ENCODE measurements at places on chromosomes 12 and 14.

DNA sequence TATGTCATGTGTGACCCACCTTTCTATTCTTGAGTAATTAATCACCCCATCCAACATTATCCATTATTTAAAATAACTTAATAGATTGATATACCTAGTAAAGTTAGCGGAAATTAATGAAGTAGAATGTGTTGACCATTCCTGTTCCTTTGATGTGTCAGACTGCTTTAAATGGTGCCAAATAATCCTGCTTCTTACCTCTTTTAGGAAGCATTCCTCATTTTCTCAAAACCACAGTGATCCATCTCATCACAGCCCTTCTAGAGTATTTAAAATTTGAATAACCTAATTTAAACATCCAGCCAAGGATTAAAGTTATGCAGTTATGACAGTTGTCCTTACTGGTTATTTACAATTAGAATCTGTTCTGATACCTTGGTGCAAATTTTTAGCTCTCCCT, 6.9 kb downstream of the MGAT4C start:
- DNase-seq = no peak

- DNase-seq = no peak
Observed at GRCh38 chr14:59305836-59306555, 117.5 kb downstream of the DAAM1 start.

- peak; percentile 85 for DNase-seq
Observed at GRCh38 chr12:27970401-27971120, 2.0 kb downstream of the PTHLH start.

DNA sequence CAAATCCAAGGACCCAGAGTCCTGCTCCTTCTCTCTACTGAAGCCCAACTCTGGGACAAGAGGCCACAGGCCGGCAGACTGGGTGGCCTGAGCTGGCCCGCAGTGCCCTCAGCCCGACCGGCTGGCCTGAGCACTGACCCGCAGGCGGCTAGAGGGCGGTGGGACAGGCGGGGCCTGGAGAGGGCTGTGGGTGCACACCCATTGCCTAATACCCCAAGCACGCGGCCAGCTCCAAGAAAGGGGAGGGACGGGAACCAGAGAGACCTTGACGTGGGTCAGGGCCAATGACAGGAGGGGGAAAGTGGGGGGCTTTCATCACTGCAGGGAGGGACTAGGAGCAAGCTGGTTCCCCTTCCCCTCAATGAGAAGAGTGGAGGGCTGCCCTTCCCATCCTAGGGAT, 2.0 kb upstream of the WNT10B start:
- no peak for DNase-seq

DNA sequence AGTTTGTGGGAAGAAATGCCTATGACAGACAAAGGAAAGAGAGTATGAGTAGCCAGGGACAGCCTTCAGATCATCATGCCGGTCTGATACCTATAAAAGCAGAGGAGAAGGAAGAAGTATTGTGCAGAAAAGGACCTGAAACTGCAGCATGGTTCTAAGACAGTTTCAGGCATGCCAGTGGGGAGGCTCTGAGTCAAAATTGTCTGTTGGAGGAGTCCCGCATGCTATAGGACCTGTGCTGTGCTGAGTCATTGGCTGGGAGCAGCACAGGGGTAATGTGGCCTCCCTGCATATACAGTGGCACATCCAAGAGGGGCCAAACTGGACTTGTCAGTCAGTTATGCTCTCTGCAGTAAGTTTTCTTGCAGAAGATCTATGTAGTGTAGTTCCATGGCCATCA, 40.7 kb downstream of the NEUROD4 start:
- DNase-seq = peak; percentile 9

DNA sequence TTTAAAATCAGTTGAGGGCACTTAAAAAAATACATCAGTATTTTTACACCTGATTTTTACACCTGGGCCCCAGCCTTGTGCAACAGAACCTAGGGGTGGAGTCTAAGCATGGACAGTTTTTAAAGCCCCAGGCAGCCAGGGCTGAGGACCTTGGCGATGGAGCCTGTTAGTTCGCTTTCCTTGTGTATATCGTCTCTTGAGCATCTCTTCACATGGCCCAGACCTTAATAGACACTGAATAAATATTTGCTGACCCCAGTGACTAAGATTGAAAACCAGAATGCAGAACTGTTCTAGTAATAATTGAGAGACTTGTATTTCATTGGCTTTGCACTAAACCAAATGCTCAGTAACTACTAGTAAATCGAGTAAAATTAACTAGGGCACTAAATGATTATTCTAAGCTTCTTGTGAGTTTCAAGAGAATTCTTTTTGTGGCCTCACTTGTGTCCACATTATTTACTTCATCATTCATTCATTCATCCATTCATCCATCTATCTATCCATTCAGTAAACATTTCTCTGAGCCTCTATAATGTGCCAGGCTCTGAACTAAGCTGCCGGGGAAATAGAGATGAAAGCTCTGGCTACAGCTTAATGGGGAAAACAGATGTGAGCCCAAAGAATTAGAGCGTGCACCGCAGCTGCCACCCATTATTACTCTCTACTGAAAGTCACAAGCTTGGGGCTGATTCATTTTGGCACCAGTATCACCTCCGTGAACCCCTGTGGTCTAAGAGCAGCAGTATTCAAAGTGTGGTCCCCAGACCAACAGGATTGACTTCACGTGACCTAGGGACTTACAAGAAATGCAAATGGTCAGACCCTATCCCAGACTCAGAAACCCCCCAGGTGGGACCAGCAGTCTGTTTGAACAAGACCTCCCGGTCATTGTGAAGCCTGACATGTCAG, 30.7 kb upstream of the BCL7A start:
- DNase-seq = peak; percentile 46

GRCh38 chr14:75626863-75627262, 33.8 kb downstream of the ERG28 start:
- no peak for DNase-seq

DNA sequence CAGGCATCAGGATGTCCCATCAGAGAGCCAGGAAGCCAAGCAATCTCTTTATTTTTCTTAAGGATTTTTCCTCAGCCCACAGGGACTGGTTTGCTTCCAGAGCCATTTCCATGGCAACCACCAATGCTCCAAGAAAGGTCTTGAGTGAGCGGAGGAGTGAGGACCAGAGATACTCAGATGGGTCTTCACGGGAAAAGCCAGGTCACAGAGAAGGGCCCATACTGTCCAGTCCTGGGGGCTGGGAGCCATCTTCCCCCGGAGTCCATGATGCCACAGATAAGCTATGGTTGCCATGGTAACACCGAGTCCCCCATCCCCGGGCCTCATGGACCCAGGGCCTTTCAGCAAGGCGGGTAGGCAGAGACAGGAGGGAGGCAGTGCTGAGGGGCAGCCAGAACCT, 28.6 kb downstream of the CMKLR1 start:
- no peak for DNase-seq

- peak; percentile 89 for DNase-seq
Observed at GRCh38 chr12:121799156-121799841, 4.5 kb upstream of the SETD1B start.

DNA sequence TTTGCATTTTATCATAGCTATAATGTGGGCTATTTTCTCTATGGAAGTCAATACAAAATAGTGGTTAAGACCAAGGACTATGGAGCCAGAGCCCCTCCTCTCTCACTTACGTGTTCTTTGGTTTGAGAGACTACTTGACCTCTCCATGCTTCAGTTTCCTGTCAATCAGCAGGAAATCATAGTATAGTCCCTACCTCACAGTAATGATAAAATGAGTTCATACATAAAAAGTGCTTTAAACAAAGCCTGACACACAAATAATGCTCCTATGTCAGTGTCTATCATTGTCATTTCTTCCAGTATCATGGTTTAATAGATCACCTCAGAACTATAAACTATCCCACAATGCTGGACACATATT, 90.4 kb downstream of the MED13L start:
- DNase-seq = no peak

DNA sequence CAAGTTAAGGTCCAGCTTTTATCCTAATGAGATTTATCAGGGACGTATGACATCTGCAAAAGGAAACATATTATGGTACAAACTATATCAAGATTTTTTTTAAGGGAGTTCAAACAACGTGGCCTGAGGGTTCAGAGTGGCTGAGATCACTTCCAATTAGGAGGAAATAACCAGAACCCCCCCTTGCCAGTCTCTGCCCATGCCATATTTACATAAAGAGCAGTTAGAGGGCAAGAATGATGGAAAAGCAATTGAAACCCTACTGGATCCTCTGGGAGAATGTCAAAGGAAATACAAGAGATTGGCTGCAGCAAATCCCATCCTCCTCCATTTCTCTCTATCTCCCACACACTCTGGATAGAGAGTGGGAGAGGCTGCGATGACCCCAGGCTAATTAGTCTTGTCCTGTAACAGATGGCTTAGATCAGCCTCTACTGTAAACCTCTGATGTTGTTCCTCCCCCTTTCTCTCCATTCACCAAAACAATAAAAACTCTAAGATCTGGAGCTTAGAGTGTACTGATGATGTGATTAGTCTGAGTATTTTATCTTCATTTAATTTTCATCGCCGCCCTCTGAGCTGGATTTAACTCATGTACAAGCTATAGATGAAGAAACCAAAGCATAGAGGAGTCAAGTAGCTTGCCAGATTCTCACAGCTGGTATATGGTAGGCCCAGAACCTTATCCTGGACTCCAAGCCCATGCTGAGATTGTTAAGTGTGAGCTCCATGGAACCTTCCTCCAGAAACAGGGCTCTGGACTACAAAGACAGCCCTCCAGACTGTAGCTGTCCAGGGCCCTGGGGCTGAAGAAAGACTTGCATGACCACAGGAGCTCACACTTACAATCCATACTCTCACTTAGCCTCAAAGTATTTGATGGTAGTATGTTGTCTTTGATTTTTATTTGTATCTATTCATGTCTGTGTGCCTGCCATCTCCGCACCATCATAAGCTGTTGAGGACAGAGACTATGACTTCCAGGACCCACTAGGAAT, 54.1 kb upstream of the GNG2 start:
- no peak for DNase-seq

GRCh38 chr14:45678163-45678562, 425.2 kb upstream of the MIS18BP1 start:
- DNase-seq = no peak

- no peak for DNase-seq
Observed at GRCh38 chr12:130185455-130186391, 23.5 kb downstream of the FZD10 start.

DNA sequence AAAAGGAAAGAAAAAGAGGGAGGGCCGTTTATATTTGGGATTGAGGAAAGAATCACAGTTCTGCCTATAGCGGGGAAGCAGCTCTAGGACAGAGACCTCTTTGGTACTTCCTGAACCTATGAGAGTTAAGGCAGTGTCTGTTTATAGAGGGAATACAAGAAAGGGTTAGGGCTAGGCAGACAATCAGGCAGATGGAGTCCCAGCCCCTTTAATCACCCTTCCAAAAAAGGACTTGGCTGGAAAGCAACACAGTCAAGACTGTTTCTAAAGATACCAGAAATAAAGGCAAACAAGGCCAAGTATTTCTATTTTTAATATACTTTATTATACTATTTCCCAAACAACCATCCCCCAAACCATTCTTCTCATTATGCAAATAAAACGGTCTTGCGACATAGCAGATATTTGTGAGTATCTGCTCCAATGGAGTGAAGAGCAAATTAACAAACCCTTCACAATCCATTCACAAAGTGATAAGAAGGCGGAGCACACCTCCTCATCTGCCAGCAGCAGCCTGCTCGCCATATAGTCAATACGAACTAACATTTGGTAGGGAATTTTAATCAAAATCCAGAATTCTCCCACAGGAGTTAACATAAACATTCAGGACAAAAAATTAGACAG, 697 bp upstream of the GRIP1 start:
- DNase-seq = no peak

DNA sequence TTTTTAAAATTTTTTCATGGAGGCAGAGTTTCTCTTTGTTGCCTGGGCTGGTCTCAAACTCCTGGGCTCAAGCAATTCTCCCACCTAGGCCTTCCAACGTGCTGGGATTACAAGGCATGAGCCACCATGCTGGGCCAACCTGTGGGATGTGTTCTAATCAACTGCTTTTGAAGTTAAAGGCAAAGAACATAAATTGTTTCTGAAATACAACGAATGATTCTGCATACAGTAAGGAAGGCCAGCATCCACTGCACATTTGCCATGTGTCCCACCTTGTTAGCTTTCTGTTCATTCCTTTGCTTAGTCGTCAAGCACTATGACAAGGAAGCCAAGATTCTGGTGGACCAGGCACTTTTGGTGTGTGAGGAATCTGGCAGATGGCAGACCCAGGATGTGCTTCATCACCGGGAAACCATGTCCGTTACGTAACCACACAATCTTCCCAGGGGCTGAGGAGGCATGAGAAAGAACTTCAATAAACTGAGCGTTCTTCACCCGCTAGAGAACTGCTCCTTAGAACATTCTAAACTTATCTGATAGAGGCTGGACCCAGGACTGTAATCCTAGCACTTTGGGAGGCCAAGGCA, 24.5 kb downstream of the MOK start:
- DNase-seq = no peak

DNA sequence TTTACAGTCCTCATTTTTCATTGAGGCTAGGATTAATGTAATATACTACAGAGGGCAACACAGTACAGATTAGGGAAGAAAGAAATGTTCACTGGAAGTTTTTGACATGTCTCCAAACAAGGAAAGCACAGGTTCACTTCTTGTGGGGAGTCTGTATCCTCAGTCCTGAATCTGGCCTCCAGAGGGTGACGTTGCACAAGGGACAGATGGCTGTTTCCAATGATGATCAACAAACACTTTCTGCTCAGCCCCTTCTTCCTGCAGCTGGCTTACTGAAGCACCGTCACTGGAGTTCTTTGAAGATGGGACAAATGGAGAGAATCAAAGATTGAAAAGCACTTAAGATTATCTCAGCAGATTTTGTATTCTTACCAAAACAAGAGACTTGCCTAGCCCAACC, 123.3 kb upstream of the OR4E1 start:
- peak; percentile 35 for DNase-seq

DNA sequence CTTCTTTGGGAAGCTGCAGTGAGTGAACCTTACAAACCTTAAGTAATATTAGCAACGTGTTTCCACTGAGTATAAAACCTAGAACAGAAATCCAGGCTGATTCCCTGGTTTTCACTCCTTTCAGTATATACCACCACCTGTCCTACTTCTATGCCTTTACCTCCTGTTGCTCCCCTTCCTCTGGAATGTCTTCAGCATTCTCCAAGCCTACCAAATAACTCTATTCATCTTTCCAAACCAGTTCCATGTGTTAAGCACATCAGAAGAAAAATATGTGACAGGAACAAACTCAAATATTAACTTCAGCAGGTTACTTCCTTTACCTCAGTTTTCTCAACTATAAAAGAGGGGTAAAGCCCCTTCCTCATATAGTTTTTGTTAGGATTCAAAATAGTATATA, 39.8 kb downstream of the LIMA1 start:
- DNase-seq = no peak

GRCh38 chr12:5689773-5690172, 255.3 kb downstream of the ANO2 start:
- peak; percentile 69 for DNase-seq

DNA sequence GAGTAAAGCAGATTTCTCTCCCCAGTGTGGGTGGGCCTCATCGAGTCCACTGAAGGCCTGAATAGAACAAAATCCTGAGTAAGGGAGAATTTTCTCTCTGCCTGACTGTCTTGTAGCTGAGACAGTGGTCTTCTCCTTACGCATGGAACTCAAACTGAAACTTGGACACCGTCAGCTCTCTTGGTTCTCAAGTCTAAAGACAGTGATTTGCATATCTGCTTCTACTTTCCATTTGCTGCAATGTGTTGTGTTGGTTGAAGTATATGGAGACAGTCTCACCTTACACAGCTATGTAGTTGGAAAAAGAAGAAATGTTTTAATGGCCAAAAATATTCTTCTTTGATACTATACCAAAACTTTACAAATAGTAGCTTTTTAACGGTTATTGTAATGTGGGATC, 160.2 kb upstream of the LMNTD1 start:
- DNase-seq = no peak

GRCh38 chr14:77004711-77005460, 23.6 kb downstream of the IRF2BPL start:
- no peak for DNase-seq

Data from DMS53 (cell line).